ENCODE measurements at places on chromosomes 12 and 14. TPM values are rescaled to one million over a fixed set of nuclear protein-coding genes. Genes with fewer than 3 reads are reported as not detected.

The RFX4 gene
- not detected for total RNA-seq

The GLI1 gene
- 0.45 TPM for total RNA-seq

The PPP1R36 gene
- 0.85 TPM for total RNA-seq

The AKAP3 gene
- 0.47 TPM for total RNA-seq

The GPR84 gene
- not detected for total RNA-seq

The RHEBL1 gene
- 0.94 TPM for total RNA-seq

Measured in endothelial cell of coronary artery (primary cell).